SW480 (cell line): ENCODE measurements at places on chromosomes 4 and X.

GRCh38 chr4:80092088-80092487 is 19.1 kb upstream of the ANTXR2 start:
- DNase-seq = no peak

DNA sequence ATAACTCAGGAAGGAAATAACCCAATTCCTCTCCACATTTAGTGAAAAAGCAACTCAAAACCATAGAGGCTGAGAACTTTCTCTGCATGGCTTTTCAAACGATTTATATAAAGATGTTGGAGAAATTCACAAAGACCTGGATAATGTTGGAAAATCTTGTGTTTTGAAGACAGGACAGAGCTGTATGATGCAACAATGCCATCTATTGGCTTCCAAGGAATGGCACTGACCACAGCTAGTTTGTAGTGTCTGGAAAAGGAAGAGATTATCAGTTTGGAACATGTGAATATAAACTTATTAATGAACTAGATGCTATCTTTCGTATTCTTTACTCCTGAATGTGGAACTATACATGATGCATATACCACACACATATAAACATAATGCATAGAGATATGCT is 503.6 kb downstream of the IL1RAPL1 start:
- peak; percentile 0 for DNase-seq

DNA sequence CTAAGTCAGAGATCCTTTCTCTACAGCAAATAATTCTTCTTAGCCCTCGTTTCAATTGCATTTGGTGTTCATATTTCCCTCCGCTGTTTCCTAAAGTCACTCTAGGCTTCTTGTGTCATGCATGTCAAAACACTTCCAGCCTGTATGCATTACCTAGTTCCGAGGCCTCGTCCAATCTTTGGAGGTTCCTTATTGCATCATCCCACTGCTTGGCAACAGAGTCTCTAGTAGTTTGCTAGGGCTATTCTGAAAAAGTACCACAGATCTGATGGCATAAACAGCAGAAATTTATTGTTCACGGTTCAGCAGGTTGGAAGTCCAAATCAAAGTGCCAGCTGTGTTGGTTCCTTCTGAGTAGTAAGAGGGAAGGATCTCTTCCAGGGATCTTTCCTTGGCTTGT is 5.9 kb downstream of the H2BW2 start:
- DNase-seq = no peak

- DNase-seq = no peak
These were observed 114.9 kb upstream of the MAP3K15 start for GRCh38 chrX:19630228-19630627.

- no peak for DNase-seq
These were observed 606.9 kb downstream of the RPA4 start for GRCh38 chrX:97490656-97491055.

DNA sequence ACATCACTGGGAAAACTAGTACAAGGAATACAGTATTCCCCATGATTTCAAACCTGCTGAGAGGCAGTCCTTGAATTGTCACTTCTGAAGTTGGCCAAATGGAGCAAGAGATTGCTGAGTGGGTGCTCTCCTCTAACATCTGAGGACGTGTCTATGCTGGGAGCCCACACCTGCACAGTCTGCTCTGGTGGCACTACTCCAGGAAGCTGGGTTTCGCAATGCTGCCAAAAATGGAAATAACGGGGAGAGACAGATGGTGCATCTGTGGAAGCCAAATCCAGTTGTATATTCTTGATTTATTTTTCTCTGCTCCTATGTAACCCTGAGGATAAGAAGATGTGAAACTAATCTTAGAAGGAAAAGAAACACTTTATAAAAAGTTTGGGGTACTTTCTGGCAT is 240.1 kb upstream of the CTSO start:
- no peak for DNase-seq

GRCh38 chrX:153951683-153952372 is 7.4 kb upstream of the RENBP start:
- DNase-seq = no peak

DNA sequence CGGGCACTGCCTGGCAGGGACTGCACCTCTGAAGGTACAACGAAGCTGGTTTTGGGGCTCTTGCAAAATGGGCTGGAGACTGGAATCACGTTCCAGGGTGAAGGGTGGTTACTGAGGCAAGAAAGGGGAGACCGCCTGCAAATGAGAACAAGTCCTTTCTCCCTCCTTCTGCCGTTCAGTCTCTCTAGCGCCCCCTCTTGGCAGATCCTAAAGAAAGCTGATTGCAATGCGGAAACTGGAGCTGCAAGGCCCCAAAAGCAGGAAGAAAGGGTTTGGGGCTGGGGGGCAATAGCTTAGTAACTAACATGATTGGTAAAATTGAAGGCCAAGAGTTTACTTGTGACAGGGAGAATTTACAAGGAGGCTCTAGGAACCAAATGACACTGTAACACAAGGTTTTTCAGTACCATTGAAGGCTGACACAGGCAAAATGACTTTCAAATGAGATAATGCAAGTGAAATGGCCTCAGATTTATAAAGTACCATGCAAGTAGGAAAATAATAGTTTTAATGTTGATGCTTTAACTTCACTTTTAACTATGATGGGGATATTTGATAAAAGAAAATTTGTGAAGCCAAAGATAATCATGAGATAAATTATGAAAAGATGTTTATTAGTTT is 222.7 kb upstream of the HAND2 start:
- DNase-seq = no peak

GRCh38 chr4:126738926-126739325 is 893.8 kb upstream of the INTU start:
- DNase-seq = no peak

- no peak for DNase-seq
These were observed 5.8 kb downstream of the HMX1 start for GRCh38 chr4:8865681-8866310.

DNA sequence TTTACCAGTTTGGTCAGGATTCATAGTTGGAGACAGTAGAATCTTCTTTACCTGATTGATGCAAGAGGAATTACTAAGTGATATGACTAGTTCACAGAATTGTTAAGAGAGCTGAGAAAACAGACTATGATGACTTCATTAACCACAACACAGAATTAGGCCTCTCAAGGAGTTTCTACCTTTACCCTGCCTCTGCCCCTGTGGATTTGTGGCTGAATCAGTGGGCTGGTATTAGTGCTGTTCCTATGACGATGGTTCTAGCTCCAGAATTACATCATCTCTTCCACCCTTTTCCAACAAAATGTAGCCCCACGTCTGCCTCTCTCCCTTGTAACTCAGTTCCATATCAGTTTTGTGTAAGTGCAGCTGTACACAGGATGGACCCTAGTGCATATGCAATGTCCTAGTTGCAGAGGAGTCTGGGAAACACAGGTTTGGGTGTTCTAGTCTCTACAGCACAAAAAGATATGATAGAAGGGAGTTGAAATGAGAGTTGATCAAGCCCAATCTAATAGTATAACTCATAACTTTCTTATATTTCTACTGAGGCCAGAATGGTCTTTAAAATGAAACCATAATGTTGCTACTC is 99.3 kb downstream of the ANXA5 start:
- DNase-seq = peak; percentile 18
